ENCODE measurements at places on chromosomes 4 and X. TPM values are rescaled to one million over a fixed set of nuclear protein-coding genes. Genes with fewer than 3 reads are reported as not detected.

GRCh38 chrX:102042372-102043325, 82.8 kb upstream of the TCEAL2 start:
- no peak for DNase-seq

DNA sequence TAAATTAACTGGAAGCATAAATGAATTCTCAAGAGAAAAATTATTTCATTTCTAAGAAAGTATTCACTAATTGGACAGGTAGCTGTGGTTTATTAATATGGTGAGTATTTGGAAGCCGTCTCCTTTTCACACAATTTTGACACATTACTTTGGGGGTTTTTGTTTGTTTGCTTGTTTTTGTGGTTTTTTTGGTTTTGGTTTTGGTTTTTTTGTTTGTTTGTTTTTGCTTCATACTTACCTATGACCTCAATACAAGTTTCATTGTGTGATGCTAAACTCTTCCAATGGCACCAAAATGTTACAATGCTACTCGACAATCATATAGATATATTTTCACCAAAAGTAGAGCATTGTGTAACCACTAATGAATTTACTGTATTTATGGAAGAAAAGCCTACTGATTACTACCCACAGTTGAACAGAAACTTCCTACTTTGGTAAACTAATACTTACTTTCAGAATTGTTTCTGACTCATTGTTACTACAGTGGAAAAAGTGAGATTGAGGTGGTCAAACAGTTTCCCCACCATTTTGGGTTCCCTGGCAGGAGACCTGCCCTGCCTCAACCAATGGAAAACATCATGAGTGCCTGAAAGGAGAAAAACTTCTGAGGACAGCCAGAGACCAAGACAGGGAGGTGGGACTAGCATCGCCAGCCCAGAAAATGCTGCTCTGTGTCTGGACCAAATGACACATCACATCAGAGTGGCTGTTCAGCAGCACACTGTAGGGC, 443.1 kb downstream of the HNRNPD start:
- DNase-seq = no peak

DNA sequence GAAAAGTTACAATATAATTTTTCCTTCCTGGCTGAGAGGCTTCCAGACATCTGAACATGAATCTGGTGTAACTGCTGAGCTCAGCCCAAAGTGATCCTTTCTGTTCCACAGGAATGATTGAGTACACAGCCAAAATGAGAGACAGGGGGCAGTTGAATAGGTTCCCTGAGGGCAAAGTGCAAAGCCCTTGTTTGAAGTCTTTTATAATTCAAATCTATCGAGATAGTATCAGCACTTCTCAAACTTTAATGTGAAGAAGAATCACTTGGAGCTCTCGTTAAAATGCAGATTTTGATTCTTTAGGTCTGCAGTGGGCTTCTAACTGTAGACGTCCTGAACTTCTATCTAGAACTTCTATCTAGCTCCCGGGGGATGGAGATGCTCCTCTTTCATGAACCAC, 54.4 kb upstream of the BMP2K start:
- no peak for DNase-seq

DNA sequence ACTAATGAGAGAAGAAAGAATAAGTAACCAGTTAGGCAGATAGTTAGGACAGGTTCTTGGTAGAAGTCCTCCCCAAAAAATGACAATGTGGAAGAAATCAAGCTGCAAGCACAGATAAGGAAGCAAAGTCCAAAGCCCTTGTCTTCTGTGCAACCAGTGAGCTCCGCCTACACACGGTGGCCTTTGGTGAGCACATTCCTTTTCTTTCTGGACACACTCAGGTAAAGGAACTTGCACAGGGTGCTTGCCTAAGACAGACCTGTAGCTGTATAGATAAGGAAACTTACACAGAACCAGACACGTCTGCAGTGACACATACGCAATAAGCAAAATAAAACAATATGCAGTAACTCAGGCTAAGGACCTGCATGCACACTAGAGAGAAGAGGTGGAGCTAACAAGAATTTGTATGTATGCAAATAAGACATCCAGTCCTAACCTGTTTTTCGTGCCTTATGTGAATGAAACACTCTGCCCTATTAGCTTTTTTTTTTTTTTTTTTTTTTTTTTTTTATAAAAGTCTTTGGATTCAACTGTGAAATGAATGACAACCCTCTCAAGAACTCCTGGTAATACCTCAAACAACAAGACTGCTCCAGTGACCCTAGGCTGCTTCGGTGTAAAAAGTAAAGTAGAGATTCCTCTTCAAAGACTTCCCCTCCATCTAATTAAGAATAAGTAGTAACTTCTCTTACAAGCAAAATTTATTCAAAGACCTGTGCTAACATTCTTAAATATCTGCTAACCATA, 48.8 kb downstream of the UGT2B10 start:
- DNase-seq = no peak

The ADAMTS3 gene
- polyA plus RNA-seq = 9.7 TPM

The CDS1 gene
- 21.2 TPM for polyA plus RNA-seq

DNA sequence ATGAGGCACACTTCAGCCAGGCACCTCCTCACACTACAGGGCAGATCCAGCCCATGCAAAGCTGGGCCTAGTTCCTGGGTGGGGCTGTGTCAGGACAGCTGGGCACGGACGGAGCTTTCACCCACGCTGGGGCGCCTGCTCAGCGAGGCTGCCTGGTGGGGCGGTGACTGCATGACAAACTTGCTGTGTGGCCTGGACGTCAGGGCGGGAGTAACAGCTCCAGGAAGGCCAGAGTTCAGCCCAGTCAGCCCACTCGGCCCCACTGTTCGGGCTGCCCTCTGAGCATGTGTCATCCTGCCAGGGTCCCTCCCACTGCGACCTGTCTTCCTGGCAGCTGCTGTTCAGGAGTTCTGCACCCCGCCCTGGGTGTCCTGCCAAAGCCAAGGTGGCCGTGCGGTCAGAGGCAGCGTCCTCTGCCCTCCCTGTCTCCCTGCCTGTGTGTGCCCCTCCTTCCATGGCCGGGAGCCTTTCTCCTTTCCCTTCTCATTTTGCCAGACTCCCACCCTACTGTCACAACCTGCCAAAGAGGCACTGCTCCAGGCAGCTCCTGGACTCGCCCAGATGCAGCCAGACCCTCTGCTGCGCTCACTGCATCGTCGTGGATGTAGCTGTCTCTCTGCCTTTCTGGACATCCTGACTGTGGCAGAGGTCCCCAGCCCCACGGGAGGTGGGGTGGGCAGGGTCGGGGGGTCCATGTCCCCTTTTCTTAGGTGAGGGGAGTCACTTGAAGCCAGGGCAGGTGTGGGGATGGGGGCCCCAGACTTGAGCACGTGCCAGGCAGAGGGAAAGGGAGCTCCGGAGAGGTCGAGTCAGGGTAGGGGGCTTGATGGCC, 33.0 kb upstream of the KIAA0232 start:
- no peak for DNase-seq

- DNase-seq = no peak
Measured at GRCh38 chr4:154506253-154506652, 14.7 kb upstream of the DCHS2 start.

DNA sequence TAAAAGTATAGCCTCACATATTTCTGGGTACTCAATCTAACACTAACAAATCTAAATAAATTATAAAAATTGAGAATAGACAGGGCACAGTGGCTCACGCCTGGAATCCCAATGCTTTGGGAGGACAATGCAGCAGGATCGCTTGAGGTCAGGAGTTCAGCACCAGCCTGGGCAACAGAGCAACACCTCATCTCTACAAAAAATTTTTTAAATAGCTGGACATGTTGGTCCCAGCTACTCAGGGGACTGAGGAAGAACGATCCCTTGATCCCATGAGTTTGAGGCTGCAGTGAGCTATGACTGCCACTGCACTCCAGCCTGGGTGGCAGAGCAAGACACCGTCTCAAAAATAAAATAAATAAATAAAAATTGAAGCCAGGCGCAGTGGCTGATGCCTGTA, 192.7 kb downstream of the LRBA start:
- DNase-seq = no peak

- DNase-seq = no peak
Measured at GRCh38 chrX:48509245-48509590, 426 bp downstream of the PORCN start.

GRCh38 chr4:140252141-140252741, 98.3 kb upstream of the MAML3 start:
- no peak for DNase-seq

GRCh38 chr4:155734065-155734464, 24.8 kb upstream of the GUCY1B1 start:
- DNase-seq = peak; percentile 14
